CD4-positive, alpha-beta T cell treated with Interleukin-17A for 1 hour (primary cell): ENCODE measurements at places on chromosomes 7 and 10.

- DNase-seq: no peak
Measured at GRCh38 chr10:1280466-1281404, 224.6 kb downstream of the WDR37 start.

GRCh38 chr7:140375892-140376730 is 22.2 kb downstream of the SLC37A3 start:
- DNase-seq: peak; percentile 48

DNA sequence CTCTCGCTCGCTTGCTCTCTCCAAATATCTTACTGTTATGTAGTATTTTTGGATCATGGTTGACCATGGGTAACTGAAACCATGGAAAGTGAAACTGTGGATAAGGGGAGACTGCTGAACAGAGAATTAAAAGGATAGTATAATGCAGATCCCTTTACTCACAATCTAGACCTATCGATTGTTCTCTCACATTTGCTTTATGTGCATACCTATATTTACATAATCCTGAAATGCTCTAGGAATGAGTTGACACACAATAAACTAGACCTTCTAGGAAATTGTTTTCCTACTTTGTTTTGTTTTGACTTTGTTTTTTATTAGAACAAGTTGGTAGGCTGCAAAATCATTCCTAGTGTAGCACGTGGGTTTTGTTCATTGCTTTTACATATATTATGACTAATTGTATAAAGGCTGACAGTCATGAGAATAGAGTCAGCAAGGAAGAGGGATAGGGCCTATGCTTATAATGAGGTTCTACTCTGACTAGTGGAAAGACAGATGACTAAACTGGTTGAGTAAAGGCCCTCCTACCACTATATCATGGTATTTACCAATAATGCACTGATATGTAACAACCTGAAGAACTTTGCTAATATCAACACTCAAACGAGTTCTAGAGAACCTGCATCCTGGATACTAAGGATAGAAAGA is 175.3 kb upstream of the TARP start:
- DNase-seq: no peak

- DNase-seq: peak; percentile 57
Measured at GRCh38 chr7:35036361-35037171, 719 bp downstream of the DPY19L1 start.

DNA sequence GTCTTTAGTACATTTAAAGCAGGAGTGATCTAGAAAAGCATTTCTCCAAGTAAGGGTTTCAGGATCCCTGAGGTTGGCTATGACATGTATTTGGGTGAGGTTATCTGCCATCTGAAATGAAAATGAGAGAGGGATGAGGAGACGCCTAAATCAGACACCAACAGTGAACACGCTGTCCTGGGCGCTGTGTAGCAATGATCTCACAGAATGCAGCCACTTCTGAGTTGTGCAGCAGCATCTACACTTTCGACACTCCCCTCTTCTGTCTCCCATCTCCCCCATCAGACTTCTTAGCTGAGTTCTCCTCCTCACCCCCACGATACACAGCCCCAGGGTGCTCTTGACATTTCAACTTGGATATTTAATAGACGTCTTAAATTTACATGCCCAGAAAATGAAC is 95.4 kb downstream of the SVIL start:
- DNase-seq: no peak

GRCh38 chr10:122682522-122682921 is 17.1 kb downstream of the C10orf120 start:
- no peak for DNase-seq

GRCh38 chr7:133479456-133480065 is 226.7 kb downstream of the EXOC4 start:
- no peak for DNase-seq

DNA sequence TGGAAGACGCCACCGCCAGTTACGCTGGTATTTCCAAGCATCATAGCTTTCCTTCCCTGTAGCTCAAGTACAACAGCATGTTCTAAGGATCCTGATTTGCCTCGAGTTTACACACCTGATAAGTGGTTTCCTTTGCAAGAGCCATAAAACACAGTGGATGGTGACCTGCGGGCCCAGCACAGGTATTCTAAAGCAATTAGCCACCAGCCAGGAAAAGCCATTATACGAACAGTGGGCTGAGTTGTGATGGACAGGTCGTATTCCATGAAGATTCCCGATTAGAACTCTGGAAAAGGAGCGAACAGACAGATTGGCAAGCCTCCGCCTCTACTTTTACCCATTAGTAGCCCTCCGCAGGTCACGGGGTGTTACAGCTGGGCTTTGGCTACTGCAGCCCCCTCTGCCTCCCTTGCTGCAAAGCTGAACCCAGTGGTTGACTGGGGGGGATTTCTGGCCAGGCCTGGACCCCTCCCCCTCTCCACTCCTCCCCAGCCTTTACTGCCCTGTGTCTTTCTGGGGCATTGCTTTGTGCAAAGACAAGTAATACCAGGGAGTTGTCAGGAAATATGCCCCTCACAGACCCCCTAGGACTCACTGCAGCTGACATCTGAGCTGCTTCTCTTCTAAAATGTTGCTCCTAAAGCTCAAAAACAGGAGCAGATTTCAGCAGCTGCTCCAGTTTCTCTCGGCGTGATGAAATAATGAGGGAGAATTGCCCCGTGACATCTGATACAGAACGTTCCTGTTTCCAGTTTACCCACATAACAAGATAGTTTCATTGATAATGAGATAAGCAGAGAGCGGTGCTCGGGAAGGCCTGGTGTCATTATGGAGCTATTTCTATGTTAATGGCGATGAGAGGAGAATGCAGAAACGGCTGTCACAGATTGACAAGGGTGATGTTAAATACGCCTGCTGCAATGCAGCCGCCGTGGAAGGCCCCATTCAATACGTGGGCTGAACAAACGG is 214.4 kb downstream of the CCSER2 start:
- no peak for DNase-seq

GRCh38 chr7:75667938-75668337 is 70.8 kb downstream of the HIP1 start:
- DNase-seq: no peak

GRCh38 chr7:3399858-3400257 is 98.8 kb downstream of the SDK1 start:
- no peak for DNase-seq

- no peak for DNase-seq
Measured at GRCh38 chr10:128497660-128498377, 371.6 kb upstream of the MKI67 start.

GRCh38 chr7:23594879-23595604 is 2.1 kb upstream of the CCDC126 start:
- DNase-seq: no peak

- DNase-seq: no peak
Measured at GRCh38 chr10:120984221-120984620, 133.1 kb downstream of the WDR11 start.

DNA sequence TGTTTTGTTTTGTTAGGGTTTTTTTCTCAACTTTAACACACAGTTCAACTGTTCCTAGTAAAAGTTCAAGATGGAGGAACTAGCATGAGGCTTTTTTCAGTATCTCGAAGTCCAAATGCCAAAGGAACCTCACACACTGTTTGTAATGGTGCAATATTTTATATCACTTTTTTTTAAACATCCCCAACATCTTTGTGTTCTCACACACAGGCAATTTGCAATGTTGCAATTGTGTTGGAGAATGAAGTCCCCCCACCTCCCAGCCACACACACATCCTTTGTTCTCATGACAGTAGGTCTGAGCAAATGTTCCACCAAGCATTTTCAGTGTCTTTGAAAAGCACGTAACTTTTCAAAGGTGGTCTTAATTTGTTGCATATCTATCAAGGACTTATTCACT is 120.9 kb downstream of the TWIST1 start:
- DNase-seq: no peak

DNA sequence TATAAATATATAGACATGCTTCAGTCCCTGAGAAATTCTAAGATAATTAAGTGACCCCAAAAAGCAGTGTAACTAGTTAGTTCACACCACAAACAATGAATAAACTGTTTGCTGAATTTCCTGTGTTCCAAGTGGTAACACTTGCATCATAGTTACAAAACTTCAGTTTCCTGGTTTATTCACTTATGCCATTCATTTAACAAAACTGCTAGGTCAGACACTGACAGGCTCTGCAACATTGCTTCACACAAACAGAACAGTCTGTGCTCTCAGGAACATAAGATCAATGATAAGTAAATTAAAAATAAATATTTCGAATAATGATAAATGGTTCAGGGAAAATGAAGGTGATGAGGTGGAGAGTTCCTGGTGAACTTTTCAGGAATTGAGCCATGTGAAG is 133.3 kb upstream of the NAMPT start:
- DNase-seq: no peak

DNA sequence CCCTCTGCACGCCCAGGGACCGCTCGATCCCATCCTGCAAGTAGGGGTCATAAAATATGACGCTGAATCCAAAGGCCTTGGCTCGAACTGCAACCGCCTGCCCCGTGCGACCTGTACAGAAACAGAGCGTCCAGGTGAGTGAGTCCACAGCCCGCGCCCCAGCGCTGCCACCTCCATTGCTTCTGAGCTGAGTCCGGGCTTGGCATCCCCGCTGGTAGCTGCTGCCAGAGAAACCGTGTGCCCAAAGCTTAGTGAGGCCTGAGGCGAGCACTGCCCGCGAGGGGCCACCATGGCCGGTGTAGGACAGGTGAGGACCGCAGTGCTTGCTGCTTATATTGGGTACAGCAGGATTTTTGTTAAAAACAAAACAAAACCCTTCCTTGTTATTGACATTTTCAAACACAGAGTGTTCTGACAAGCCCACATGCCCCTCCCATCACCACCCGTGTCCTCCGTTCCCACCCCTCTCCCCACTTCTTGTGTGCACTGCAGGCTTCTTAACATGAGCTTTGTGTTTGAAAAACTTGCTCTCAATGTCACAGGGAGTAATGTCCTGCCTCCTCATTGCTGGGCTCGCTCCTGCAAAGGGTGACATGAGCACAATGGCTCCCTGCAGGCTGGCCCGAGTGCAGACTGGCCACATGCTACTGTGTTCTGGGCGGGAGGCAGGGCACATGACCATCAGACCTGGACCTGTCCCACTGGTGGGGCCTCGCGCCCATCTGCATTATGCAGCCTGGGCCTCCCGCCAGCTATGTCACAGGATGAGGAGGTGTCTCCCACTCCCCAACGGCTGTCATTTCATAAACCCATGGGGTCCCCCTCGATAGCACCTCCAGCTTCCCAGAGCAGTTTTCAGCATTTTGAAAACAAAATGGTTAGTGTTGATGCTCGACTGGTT is 52.9 kb downstream of the ZRANB1 start:
- DNase-seq: no peak
